DMS 273 treated with DMSO at 0.1 percent for 48 hours (cell line): ENCODE measurements at places on chromosomes 12 and 14.
A peak's percentile ranks its signal among the peaks of the same experiment; 100 is the strongest.

GRCh38 chr14:99822800-99823455, 29.7 kb downstream of the EML1 start:
- no peak for DNase-seq

- DNase-seq, result no peak
These were observed 66.2 kb downstream of the MARK3 start for GRCh38 chr14:103451401-103451800.

GRCh38 chr12:12797794-12798152, 12.3 kb downstream of the APOLD1 start:
- DNase-seq, result no peak

DNA sequence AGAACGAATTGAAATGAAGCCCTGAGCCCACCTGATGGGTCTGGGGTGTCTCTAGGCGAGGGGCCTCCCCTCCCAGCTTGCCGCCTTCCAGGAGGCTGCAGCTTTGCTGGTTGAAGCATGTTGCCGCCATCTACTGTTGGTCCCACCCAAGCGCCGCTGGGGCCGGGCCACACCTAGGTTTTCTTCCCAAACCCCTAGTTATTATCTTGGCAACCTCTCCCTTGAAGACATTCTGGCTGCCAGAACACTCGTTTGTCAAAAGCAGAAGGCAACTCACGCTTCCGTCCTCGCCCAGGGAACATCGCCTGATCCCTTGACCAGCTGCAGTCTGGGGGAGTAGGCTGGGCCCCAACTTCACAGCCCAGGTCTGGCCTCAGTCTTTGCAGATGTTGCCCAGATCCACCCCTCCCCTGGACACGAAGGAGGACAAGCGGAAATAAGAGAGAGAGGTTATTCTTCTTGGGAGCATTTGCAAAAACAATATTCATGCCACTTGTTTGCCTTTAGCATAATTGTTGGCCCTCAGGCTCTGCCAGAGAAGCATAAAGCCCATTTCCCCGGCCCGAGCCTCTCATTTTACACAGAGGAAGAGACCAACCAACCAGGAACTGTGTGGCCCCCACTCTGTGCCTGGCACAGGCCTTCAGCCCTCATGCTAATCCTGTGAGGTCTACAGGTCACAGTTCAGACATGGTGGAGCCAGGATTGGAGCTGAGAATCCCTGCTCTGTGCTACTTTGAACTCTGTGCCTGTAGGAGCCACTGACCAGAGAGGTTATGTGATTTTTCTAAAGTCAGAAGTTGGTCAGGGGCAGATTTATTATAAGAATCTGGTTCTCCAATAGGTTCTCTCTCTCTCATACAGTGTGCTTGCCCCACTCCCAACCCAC, 6.8 kb downstream of the EMP1 start:
- no peak for DNase-seq

DNA sequence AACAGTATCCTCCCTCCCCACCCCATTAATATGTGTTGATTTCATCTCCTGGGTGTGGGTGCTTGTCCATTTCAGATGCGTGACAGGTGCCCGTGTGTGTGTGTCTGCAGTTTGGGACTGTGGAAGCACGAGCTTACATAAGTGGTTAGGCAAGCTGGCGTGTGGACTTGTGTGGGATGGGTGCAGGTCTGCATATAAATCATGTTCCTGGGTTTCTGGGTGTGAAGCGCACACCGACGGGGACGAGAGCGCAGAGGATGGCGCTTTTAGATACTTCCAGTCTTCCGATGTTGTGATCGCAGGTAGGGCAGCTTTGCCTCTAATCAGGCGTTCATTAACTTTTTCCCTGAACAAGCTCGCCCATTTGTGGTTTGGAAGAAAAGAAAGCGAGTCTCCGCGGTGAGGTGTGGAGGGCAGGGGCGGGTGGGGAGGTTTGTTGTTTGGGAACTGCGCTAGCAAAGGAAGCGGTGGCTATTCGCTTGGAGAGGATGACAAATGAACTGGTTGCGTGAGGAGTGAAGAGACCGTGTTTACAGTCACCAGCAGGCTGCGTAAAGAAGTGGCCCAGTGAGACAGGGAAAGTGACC, 865 bp downstream of the RGS6 start:
- no peak for DNase-seq

- no peak for DNase-seq
These were observed 58.0 kb upstream of the CDKN3 start for GRCh38 chr14:54338696-54339317.

- no peak for DNase-seq
These were observed 250.3 kb upstream of the FBXO33 start for GRCh38 chr14:39682582-39682981.

DNA sequence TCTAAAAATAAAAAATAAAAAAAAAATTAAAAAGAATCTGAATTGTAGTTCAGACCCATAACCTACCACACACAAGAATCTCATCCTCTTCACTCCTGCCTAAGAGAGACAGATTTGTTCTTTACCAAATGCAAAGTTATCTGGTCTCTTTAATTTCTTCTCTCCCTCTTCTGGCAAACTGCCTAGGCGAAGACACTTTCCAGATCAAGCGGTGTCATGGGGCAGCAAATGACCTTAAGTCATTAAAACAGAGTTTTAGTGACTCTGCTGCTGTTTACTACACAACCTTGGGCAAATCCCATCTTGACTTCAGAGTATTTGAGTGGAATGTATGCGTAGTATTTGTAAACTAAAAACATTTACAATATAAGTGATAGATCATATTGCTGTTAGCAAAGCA, 60.9 kb upstream of the NID2 start:
- no peak for DNase-seq

GRCh38 chr12:89389755-89390661, 37.7 kb upstream of the DUSP6 start:
- no peak for DNase-seq

- DNase-seq, result no peak
These were observed 30.2 kb upstream of the SRGAP1 start for GRCh38 chr12:63814146-63814772.

DNA sequence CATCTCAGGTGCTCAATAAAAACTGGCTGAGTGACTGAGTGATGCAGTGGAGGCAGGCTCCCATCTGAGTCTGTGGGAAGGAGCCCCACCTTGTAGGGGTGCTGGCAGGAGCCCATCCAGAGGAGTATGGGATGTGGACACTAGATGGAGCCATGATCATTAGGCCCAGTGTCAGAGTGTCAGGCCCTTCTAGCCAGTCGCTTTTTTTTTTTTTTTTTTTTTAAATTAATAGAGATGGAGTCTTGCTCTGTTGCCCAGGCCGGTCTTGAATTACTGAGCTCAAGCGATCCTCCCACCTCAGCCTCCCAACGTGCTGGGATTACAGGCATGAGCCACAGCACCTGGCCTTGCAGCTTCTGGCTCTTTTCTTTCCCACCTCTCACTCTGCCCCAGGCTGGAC, 11.5 kb downstream of the RITA1 start:
- DNase-seq, result peak; percentile 28

DNA sequence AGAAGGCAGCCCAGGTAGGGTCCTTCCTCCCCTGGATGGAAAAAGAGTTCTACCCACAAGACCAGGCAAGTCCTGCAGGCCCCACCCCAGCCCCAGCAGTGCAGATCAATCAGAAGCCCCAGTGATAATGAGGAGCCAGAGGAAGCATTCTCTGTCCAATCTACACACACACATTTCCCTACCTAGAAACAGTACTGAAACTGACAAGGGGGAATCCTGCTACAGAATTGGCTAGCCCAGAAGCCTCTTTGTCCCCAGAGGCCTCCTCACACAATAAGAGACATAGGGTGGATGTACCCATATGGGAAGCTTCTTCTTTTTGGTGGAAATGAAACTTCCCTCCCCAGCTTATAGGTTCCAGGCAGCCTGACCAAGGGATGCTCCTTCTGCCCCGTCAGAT, 9.9 kb downstream of the FSCB start:
- no peak for DNase-seq

GRCh38 chr12:53838978-53839377, 87.2 kb upstream of the CISTR start:
- DNase-seq, result no peak

DNA sequence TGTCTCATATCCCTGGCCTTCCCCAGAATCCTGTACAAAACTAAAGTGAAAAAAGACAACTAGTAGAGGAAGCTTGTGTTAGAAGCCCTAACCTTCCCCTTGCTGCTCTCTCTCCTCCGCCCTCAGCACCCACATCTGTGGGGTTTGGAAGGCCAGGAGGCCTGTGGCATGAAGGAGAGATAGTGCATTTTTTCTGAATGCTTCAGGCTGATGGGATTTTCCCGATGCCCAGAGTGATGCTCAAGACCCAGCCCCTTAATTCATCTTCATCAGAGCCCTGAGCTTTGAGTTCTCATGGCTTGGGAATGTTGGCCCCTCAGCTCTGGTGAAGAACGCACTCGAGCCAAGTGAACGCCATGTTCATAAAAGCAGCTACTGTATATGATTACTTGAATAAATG, 5.9 kb downstream of the FGF6 start:
- no peak for DNase-seq

DNA sequence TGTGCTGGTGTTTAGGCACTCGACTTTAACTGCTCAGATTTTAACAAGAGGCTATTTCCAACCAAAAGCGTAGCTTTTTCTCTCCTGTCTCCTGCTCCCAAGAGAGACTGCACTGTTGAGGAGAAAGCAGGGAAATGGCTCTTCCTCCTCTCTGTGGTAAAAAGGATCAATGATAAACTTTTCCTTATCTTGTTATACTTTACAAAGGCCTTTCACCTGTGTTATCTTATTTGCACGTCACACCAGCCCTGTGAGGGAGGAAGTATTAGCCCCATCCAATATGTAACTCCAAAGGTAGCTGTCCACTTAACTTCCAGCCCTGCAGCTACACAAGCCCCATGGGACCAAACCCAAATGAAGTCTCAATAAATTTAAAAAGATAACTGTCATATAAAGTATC, 32.9 kb upstream of the ZFP36L1 start:
- DNase-seq, result no peak
